Fibroblast of skin of scalp (primary cell): ENCODE measurements at places on chromosomes 5 and 9.
A peak's percentile ranks its signal among the peaks of the same experiment; 100 is the strongest.

GRCh38 chr9:91066856-91067255, 265.2 kb downstream of the SYK start:
- DNase-seq = no peak

- DNase-seq = peak; percentile 34
These were observed 310.9 kb downstream of the ACTL7B start for GRCh38 chr9:108544866-108545265.

DNA sequence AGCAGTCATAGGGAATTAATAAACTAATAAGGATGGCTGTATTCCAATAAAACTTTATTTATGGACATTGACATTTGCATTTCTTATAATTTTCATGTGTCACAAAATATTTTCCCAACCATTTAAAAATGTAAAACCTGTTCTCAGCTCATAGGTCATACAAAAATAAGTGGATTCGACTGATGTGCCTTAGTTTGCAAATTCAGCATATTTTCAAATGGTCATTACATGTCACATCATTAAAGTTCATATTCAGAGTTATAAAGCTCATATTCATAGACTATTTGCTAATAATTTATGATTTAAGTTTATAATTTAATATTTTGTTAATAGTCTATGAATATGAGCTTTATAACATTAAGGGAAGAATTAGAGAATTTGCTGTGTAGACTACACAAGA, 166.5 kb downstream of the LPAR1 start:
- DNase-seq = no peak

GRCh38 chr5:885529-885928, 7.1 kb downstream of the BRD9 start:
- no peak for DNase-seq

DNA sequence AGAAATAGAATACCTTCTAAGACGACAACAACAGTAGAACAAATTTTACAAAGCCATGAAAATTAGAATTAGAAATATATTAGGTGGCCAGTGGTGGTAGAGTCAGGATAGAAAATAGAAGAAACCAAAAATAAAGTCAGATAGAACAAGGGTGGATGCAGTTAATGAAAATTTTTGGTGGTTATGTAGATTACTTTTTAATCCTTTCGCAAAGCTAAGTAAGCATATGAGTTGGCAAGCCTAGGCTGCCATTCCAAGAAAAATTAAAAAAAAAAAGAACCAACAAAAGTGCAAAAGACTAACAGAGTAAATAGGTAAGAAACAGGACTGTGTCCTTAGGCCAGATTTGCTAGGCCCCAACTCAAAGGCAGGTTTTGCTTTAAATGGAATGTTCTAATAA, 56.8 kb downstream of the PCSK5 start:
- DNase-seq = no peak

DNA sequence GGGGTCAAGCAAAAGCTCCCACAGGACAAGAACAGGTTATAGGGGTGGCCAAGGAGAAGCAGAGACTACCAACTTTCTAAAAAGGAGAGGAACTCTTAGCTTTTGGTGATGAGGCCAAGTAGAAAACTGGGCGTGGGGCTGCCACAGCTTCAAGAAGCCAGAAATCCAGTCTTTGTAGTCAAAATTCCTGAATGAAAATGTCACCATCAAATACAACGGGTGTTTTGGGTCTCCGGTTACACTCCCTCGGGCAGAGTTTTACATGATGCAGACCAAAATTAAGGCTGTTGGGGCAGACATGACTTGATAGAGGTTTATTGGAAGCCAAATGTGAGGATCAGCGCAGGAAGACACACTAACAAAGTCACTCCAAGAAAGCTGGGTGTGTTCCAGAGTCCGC, 29.4 kb upstream of the N4BP3 start:
- DNase-seq = no peak

GRCh38 chr9:88829276-88829675, 162.0 kb upstream of the S1PR3 start:
- DNase-seq = no peak

GRCh38 chr5:94788527-94788926, 170.1 kb downstream of the SLF1 start:
- no peak for DNase-seq

- DNase-seq = no peak
These were observed 116.6 kb downstream of the VPS13A start for GRCh38 chr9:77293949-77294348.
